AG04449 (cell line): ENCODE measurements at places on chromosomes 3 and 15.

GRCh38 chr3:22474706-22475445 lies 723.9 kb upstream of the ZNF385D start:
- no peak for DNase-seq

DNA sequence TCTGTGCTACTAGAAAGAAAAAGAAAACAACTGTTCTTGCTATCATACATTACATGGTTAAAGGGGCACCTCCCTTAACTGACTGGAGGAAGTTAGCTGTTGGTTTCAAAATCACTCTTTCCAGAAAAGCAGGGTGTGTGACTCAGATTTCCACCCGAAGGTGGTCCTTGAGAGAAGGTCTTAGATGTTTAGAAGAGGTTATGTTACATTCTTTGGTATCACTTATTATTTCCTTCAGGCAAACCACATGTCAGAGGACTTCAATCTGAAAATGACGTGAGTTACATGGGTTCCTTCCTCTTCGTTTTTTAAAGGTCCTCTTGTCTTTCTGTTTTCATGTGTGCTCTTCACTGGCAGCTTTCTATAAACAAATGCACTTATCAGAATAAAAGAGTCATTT lies 307.9 kb upstream of the CBLB start:
- no peak for DNase-seq

DNA sequence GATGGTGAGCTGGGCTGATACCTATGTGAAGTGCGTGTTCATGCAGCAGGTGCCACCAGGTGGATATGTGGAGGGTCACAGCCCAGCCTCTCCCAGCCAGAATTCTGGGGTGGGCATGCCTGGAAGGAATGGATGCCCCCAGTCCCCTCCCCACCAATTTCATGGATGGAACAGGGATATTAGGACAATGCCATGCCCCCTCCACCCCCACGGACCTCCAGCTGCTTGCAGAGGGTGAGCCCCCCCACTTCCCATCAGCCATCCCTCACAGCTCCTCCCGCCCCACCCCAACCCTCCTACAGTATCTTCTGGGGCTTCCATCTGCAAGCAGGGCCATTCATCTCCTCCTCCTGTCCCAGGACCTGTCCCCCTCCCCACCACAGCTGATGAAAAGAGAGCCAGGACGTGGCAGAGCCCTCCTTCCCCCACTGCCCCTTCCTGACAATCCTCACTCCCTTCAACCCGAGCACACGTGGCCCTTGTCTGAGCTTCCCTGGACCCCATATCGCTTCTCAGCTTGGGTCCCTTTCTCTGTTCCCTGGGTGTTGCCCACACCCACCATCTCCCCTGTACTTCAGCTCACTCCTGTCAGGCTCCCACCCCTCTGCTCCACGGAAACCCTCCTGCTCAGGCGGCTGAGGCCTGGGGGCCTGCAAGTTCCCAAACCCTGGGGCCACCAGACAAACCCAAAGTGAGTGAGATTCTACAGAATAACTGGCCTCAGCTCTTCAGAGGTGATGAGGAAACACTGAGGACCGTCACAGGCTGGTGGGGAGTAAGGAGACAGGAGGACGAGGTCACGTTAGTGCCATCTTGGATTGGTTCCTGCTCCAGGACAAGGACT lies 2.8 kb upstream of the SEMA3G start:
- DNase-seq, result no peak

GRCh38 chr3:149426325-149426724 lies 48.2 kb upstream of the TM4SF4 start:
- no peak for DNase-seq

DNA sequence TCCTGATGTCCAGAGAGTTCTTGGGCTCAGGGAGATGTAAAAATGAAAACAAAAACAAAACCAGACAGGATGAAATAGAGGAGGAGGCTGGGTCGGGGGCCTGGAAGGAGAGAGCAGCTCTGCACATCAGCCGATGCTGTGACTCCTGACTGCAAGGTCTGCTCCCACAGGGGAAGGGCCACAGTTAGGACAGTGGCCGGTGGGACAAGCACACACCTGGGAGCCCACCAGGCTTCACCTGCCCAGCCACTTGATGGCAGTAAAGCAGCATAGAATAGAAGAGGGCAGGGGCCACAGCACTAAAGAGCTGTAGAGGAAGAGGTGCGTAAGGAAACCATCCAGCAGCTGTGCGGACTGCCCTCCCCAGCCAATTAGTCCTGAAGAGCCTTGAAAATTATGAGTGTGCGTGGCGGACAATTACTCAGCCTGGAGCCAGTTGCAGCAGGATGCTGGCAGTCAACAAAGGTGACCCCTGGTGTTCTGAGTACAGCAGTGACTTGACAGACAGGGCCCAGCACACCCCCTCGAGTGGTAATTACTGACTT lies 29.8 kb downstream of the ALS2CL start:
- no peak for DNase-seq

DNA sequence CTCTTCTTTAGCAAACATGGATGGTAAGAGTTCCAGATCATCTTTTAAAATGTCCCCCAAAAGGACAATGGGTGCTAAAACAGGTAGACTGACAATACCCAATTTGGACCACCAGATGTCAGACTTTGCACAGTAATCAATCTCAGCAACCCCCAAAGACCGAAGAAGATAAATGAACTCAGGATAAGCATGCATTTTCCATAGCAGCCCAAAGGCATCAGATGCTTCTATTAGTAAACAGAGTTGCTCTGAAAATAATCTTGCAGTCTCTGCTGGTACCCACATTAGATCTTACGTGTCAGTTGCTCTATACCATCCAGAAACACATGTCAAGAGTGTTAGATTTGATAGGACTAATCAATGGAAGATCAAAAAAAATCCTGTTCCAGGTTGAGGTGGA lies 20.6 kb downstream of the MYH15 start:
- DNase-seq, result no peak

DNA sequence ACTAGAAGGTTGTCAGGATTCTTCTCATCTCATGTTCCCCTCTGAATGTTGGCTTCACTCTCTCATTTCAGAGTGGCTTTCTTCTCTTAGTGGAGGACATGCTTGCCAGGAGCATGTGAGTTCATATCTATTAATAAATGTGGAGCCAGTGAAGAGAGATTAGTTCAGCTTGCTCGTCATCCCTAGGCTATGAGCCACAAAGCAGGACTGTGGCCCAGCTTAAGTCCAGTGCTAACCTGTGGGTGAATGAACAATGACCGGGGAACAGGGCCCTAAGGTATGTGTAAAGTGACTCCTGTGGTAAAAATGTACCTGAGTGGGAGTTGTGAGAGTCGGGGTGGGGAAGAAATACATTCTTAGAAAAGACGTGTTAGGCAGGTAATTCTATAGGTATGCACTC lies 96.9 kb upstream of the TBL1XR1 start:
- DNase-seq, result peak; percentile 9

DNA sequence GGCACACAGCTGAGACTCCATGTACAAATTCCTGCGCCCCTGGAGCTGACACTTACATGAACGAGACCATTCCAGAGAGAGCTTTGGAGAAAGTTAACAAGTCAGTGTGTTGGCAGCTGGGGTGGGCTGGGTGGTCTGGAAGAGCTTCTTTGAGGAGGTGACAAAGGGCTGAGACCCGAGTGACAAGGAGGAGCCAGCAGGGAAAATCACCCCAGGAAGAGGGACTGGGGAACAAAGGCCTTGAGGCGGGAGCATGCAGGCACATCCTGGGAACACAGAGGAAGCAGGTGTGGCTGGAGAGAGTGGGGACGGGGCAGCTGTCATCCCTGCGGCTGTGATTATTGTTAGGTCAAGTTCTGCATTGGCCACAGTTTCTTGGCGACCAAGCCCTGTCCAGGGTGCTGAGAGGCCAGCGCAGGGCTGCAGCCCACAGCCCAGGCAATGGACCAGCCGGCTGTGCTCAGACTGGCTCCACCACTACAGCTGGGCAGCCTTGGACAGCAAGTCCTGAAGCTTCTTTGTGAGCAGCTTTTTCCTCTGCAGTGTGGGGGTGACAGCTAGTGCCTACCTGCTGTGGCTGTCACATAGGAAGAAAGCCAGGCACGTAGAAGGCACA lies 34.2 kb upstream of the PRR23E start:
- DNase-seq, result no peak
